Stimulated activated CD8-positive, alpha-beta memory T cell treated with anti-CD3 and anti-CD28 coated beads, Interleukin-2, amount 100 ng/mL, for 48 hours (primary cell): ENCODE measurements at places on chromosomes 16 and 17.
A peak's percentile ranks its signal among the peaks of the same experiment; 100 is the strongest.

DNA sequence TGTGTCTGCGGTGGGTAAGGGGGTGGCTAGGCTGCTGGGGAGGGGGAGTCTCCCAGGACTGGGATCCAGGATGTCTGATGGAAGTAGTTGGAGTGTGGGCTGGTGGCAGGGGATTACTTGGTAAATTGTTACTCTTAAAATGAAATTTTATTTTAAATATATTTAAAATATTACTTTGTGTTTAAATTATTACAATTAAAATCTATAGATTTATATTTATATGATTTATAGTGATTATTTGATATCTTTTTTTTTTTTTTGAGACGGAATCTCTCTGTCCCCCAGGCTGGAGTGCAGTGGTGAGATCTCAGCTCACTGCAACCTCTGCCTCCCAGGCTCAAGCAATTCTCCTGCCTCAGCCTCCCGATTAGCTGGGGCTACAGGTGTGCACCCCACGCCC is 18.6 kb downstream of the CPNE2 start:
- DNase-seq: no peak

- DNase-seq: no peak
Measured at GRCh38 chr17:66543526-66543925, 241.1 kb downstream of the PRKCA start.

GRCh38 chr16:55351936-55352335 is 27.9 kb downstream of the IRX6 start:
- DNase-seq: no peak

DNA sequence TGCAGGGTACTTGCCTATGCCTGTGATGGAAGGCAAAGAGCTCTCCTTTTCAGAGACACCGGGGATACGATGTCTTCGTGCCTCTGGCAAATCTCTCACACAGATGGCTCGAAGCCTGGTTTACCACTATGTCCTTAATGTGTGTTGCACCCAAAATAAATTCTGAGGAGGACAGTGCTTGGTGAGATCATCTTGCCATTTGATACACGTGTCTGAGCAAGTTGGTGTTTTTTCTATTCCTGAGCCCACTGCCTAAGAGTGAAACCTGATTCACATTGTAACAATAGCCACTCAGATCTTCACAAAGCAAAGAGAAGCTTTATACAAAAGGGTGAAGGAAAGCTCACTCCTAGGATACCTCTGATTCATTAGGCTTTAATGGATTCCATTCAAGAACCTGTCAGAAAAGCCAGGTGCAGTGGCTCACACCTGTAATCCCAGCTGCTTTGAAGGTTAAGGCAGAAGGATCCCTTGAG is 33.1 kb upstream of the AKAP1 start:
- DNase-seq: no peak

DNA sequence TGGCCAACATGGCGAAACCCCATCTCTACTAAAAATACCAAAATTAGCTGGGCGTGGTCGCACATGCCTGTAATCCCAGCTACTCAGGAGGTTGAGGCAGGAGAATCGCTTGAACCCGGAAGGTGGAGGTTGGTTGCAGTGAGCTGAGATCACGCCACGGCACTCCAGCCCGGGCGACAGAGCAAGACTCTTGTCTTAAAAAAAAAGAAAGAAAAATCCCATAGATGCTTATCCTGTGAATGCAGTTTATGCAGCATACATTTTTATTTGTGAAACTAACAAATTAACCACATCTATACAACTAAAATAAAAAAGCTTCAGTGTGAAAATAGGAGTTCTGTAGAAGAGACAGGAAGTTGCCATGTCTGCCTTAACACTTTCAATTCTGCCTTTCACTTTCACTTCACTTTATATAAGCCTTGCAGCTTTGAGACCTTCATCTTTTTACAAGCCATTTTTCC is 7.1 kb downstream of the IGSF6 start:
- peak; percentile 15 for DNase-seq

GRCh38 chr16:81253141-81253540 is 14.7 kb downstream of the BCO1 start:
- DNase-seq: no peak

DNA sequence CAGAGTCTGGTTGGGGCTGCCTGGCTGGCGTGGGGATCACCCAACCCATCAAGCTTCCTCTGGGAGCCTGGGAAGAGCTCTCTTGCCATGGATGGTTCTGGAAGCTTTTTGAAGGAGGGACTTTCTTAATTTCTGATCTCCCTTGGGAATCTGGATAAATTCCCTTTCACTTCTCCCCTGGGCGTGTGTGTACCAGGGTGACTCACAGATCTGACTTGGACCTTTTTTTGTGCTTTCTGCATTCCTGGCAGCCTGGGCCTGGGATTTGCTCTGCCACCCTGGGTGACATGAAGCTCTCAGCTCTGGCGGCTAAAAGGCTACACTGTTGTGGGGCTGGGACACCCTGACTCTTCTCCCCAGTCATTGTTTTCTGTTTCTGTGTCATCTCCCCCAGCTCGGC is 70.1 kb downstream of the ABCC1 start:
- DNase-seq: no peak

- no peak for DNase-seq
Measured at GRCh38 chr16:46632778-46633733, 11.9 kb upstream of the SHCBP1 start.

- no peak for DNase-seq
Measured at GRCh38 chr17:30550512-30551273, 73.5 kb downstream of the GOSR1 start.

- no peak for DNase-seq
Measured at GRCh38 chr16:57537581-57538234, 1.3 kb upstream of the CCDC102A start.

GRCh38 chr16:73797115-73797514 is 499.5 kb upstream of the PSMD7 start:
- no peak for DNase-seq

- no peak for DNase-seq
Measured at GRCh38 chr16:57071831-57072582, 20.4 kb upstream of the CPNE2 start.

DNA sequence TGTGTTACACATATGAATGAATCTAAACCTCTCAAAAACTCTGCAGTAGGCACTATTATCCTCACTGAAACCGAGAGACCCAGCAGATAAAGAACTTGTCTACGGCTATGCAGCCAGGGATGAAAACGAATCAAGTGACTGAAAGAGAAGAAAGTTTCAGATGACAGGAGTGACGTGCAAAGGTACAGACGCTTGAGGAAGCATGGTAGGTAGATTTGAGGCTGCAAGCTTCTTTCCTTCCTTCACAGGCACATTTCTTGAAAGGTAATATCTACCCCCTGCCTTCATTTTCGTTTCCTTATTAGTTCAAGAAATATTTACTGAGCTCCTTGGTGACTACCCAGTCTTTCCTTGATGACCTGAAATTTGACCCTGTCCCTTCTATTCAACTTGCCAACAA is 211.5 kb upstream of the AXIN2 start:
- no peak for DNase-seq

DNA sequence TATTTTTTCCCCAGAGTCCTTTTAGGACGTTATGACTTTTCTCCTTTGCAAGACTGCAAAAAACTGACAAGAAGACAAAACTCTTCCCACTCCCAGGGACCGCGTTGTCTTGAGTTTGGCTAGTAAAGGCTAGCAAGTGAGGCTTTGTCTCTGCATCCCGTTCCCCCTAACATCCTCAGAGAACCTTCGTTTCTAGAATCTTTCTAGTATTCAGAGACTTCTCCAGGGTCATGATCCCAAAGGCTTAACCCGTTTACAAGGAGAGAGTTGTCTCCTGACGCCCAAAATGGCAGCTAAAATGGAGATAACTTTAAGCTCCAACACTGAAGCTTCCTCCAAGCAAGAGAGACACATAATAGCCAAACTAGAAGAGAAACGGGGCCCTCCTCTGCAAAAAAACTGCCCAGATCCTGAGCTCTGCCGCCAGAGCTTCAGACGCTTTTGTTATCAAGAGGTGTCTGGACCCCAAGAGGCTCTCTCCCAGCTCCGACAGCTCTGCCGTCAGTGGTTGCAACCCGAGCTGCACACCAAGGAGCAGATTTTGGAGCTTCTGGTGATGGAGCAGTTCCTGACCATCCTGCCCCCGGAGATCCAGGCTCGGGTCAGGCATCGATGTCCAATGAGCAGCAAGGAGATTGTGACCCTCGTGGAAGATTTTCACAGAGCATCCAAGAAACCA is 843 bp downstream of the ZNF174 start:
- no peak for DNase-seq

DNA sequence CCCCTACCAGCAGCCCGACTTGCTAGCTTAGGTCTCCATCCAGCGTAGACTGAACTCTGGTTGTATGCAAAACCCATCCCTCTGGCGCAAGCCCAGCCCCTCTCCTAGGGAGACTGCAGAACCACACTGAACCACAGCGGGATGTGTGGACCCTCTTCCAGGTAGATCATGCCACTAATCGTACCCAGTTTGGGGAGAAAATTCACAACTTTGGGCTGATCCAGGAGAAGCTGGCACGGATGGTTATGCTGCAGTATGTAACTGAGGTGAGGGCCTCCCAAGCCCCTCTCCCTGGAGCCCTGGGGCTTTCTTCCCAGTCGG is 3.2 kb downstream of the ACADVL start:
- DNase-seq: no peak

DNA sequence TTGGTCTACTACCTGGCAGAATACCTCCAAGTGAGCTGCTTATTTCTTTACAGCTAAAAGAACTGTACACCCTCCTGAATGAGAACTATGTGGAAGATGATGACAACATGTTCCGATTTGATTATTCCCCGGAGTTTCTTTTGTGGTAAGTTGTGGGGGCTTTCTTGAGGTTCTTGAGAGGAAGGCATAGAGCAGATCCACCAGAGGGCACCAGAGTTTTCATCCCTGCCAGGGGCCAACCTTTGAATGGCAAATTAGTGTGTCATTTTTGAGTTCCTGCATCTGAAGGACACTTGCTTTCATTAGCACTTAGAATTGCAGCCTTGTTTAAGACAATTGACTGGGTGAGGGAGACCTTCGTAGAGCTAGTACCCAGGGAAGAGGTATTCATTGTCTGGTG is 35.0 kb downstream of the NMT1 start:
- DNase-seq: no peak

GRCh38 chr17:75808905-75809621 is 24.5 kb downstream of the UNK start:
- no peak for DNase-seq

DNA sequence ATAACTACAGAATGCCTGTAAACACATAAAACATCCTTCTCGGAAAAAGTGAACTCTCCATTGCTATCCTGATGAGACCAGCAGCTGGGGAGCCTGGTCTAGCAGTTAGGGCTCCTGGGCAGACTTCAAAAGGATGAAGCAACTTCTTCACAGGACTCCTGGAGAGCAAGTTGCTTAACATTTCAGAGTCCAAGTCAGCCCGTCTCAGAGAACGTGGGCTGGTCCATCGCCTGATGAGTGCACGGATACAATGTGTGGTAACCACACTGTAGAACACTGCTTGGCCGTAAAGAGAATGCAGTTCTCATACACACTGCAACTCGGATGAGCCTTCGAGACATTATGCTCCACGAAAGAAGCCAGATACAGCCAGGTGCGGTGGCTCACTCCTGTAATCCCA is 52.7 kb downstream of the TMEM235 start:
- DNase-seq: no peak

GRCh38 chr17:8018436-8018835 is 16.0 kb downstream of the GUCY2D start:
- DNase-seq: no peak

GRCh38 chr17:68320311-68320865 is 29.1 kb downstream of the ARSG start:
- DNase-seq: no peak

GRCh38 chr17:4266550-4266949 is 2.8 kb upstream of the ANKFY1 start:
- no peak for DNase-seq

DNA sequence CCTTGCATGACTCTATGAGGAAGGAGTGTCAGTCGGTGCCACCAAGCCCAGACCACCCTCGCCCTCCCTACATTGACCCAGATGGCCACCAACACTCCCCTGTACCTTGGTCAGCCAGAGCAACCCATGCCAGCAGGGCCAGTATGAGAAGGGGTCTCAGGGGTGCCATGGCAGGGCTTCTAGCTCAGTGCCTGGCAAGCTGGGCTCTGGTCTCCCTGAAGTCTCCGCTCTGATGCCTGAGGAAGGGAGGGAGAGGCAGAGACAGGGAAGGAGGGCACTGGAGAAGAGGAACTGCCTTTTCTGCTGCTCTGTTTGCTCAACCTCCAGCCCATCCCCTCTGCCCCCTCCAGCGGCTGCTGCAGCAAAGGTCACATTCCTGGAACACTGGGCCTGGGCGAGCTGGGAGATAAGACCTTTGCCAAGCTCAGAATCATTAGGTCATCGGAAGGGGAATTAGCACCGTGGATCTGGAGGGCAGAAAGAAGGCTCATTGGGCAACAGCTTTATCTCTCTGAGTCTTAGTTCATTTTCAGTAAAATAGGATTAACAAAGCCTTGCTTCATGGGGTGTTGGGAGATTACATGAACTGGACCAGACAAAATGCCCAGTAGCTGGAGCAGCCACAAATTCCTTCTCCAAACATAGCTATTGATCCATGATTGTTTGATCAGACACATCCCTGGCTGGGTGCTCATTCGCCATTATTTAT is at the start of gene VTN:
VTN (minus strand) TSS at position 273 of the 709 bp plus-strand sequence; CDS start at position 169, 104 bp downstream.
- DNase-seq: no peak

- DNase-seq: no peak
Measured at GRCh38 chr17:13363771-13364170, 238.0 kb downstream of the HS3ST3A1 start.

DNA sequence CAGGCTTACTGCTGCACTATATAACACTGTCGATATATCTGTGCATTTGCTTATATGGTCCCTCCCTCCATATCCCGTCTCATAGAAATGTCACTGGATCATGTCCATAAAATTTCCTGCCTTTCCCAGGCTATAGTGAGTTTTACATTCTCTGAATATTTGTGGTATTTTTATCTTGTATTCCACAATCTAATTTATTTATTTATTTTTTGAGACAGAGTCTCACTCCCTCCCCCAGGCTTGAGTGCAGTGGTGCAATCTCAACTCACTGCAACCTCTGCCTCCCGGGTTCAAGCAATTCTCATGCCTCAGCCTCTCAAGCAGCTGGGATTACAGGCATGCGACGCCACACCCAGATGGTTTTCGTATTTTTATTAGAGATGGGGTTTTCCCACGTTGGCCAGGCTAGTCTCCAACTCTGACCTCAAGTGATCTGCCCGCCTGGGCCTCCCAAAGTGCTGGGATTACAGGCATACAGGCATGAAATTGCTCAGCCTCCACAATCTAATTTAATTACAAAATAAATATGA is 12.9 kb downstream of the TRIM37 start:
- no peak for DNase-seq

GRCh38 chr16:13270602-13271001 is 369.2 kb downstream of the SHISA9 start:
- DNase-seq: no peak
